A549 treated with RU486 at 1 μM for 4 hours (cell line): ENCODE measurements at places on chromosomes 5 and 9. TPM values are rescaled to one million over a fixed set of nuclear protein-coding genes. Genes with fewer than 3 reads are reported as not detected.

Gene CYSTM1
- total RNA-seq: 151 to 227 TPM (median 171 TPM) in 5 replicates

Gene SYK
- 0.02 to 0.25 TPM (median 0.04 TPM) in 3 of 5 replicates, not detected in the others for total RNA-seq

Gene TGFBI
- 1,571 to 2,070 TPM (median 1,744 TPM) in 5 replicates for total RNA-seq

Gene UBE2QL1
- 0.10 to 0.18 TPM (median 0.15 TPM) in 5 replicates for total RNA-seq

Gene FST
- 9.0 to 11.2 TPM (median 10.9 TPM) in 5 replicates for total RNA-seq

Gene PHPT1
- total RNA-seq: 264 to 320 TPM (median 309 TPM) in 5 replicates

Gene DNAI1
- 0.12 to 0.42 TPM (median 0.15 TPM) in 5 replicates for total RNA-seq

Gene EIF4E1B
- total RNA-seq: not detected in 5 replicates

Gene ARHGEF28
- 12.0 to 15.9 TPM (median 15.0 TPM) in 5 replicates for total RNA-seq

Gene TAF11L10
- total RNA-seq: not detected in 5 replicates

Gene TRAF2
- 43.0 to 67.7 TPM (median 61.3 TPM) in 5 replicates for total RNA-seq

Gene POMT1
- total RNA-seq: 12.7 to 17.8 TPM (median 16.6 TPM) in 5 replicates

Gene C5orf52
- not detected in 5 replicates for total RNA-seq
